ENCODE measurements at places on chromosomes 5 and 9. TPM values are rescaled to one million over a fixed set of nuclear protein-coding genes. Genes with fewer than 3 reads are reported as not detected.

DNA sequence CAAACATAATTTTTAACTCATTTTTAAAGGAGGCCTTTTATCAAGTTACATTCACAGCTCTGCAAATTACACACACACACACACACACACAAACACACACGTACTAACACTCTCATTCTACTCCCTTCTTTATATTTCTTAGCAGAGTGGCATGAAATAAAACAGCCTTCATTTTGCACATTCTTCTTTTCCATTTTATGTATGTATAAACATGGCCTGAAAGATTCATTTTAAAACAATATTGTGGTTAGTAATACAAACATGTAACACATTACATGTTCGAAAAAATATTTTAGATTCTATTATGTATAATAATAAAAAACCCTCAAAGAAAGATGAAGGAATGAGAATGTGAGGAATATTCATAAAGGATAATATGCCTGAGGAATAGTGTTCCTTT, 86.0 kb upstream of the ITGA2 start:
- no peak for DNase-seq

DNA sequence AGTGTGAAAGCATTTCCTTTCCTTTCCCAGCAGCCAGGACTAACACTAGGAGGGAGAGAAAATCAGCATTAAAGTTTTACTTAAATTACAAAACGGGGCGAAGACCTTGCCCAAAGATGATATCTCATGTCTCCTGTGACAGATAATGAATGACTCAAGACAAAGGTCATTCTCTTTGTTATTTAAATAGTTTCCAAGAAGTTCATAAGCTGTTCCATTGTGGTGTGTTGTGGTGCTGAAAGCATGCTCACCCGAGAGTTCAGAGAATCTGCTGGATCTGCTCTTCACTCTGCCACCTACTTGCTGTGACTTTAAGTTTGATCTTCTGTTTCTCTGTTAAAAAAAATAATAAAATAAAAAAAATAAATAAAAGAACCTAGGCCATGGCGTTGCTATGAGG, 265.9 kb upstream of the NR4A3 start:
- DNase-seq = no peak

The PCDHB13 gene
- not detected for polyA plus RNA-seq

DNA sequence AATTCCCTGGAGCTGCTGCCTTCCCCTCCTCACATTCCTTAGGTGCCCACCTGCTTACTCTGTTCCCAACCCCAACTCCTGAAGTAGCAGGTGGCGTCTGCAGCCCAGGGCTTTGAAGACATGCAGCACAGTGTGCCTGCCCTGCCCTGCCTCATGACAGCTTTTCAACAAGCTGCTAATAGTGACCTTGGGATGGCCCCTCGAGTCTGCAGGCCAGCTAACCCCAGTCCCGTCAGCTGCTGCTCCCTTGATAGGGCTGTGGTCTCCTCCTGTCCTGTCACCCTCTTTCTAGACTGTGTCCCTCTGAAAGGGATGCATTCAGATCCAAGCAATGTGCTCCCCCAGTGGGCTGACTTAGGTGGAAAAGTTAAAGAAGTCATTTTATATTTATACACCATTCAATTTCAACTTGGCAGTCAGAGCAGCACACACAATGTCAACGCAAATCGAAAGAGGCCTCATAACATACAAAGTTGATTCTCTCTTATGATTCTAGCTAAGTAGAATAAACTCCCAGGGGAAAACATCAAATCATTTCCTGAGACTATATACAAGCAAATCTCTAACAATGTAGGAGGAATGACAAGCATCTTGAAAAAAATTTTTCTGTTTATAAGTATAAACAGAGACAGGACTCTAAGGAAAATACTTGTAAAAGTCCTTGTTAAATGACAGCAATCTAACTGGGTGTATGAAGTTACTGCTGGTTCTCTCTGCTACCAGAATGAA, 37.9 kb downstream of the ADRB2 start:
- no peak for DNase-seq

- DNase-seq = no peak
Measured at GRCh38 chr5:126917918-126918614, 112.3 kb downstream of the MARCHF3 start.

- no peak for DNase-seq
Measured at GRCh38 chr5:39783756-39784421, 359.1 kb upstream of the DAB2 start.

The PDE8B gene
- not detected for polyA plus RNA-seq

DNA sequence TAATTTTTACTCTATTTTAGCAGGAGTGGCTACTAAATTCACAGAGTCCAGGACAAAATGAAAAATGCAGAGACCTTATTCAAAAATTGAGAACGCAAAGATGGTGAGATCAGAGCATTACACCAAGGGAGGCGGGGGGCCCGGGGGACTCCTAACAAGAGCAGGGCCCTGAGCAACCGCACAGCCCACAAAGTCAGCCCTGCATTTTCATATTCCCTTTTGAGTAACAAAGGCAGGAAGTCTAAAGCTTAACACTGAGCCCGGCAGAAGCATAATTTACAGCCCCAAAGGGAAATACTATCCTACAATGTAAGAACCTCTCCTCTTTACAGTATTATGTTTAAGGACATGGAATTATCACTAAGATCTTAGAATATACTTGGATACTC, 69.4 kb downstream of the TLE1 start:
- DNase-seq = peak; percentile 43

The NLN gene
- 1.2 TPM for polyA plus RNA-seq

DNA sequence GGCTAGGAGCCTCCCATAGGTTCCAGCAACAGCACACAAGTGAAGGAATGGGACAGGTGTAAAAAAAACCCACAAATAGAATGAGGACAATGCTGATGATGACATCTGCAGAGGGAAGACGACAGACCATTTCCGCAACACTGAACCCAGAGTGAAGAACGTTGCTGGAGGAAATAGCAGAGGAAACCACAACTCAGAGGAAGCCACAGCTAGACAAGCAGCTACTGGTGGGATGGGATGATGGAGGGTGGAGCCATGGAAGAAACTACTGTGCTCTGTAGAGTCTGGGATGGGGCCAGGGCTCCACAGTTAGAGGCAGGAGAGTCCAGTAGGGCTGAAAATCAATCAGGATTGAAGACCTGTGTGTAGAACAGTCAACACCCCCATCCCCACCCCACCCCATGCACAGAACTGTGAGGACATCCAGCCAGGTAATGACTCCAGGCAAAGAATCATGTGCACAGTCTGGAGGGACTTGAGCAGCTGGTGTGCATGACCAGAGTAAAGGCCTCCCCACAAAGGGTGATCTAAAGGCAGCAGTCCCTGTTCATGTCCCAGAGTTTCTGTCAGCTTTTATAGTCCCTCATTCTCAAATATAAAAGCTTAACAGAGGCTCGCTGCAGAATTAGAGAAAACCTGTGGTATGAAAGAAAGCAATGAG, 65.2 kb upstream of the SPIN1 start:
- DNase-seq = peak; percentile 85

DNA sequence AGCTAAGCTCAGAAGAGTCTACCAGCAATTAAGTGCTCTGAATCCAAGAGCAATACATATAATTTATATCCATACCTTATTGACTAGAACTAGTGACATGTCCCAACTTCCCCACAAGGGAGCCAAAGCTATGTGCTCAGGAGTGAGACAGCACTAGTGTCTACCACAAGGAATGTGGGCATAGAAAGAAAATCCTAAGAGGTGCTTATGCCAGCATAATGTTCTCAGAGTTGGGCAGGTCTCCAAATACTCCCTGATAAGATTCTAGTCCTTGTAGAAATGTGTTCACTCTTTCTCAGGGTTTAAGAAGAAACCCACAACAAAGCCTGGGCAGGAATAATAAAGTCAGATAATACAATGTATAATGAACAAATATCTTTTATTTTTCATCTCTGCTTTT, 275.1 kb downstream of the BRINP1 start:
- no peak for DNase-seq

GRCh38 chr9:92607773-92608172, 62.2 kb downstream of the IPPK start:
- DNase-seq = no peak

The CDC25C gene
- polyA plus RNA-seq = 0.57 TPM

The SPATA31A5 gene
- not detected for polyA plus RNA-seq

DNA sequence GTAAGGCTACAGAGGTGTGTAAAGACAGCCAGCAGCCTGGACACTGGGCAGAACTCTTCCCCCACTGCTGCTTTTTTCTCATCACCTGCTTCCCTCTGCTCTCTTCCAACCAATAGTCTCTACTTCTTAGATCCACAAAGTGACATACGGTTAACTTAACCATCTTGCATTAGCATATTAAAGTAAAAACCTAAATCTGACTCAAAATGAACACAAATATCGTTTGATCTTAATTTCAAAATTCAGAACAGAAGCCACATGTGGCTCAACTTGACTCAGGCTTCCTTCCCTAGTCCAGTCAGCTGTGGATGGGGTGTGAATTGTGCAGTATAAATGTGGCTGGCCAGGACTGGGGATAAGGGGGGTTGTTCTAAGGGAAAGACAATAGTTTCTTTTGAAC, 114.3 kb downstream of the STARD4 start:
- DNase-seq = no peak

The POLR3G gene
- 3.5 TPM for polyA plus RNA-seq

DNA sequence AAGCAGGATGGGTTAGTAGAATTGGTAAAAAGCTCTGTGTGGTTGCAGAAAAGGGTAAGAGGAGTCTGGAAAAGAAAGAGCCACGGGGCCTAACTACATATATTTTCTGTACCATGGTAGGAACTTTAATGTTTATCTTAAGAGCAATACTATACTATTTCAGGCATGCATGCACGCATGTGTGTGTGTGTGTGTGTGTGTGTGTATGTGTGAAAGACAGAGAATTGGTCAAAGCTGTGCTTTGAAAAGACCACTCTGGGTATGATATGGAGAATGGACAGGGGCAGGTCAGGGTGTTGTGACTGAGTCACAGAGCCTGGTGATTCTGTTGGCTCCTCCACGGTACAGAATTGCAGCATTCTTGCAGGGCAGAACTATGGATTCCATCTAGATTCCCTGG, 339.3 kb downstream of the SLIT3 start:
- no peak for DNase-seq

- no peak for DNase-seq
Measured at GRCh38 chr9:37464006-37464405, 1.2 kb downstream of the ZBTB5 start.

The MAPKAP1 gene
- polyA plus RNA-seq = 59.3 TPM

The ALDH1A1 gene
- polyA plus RNA-seq = not detected

DNA sequence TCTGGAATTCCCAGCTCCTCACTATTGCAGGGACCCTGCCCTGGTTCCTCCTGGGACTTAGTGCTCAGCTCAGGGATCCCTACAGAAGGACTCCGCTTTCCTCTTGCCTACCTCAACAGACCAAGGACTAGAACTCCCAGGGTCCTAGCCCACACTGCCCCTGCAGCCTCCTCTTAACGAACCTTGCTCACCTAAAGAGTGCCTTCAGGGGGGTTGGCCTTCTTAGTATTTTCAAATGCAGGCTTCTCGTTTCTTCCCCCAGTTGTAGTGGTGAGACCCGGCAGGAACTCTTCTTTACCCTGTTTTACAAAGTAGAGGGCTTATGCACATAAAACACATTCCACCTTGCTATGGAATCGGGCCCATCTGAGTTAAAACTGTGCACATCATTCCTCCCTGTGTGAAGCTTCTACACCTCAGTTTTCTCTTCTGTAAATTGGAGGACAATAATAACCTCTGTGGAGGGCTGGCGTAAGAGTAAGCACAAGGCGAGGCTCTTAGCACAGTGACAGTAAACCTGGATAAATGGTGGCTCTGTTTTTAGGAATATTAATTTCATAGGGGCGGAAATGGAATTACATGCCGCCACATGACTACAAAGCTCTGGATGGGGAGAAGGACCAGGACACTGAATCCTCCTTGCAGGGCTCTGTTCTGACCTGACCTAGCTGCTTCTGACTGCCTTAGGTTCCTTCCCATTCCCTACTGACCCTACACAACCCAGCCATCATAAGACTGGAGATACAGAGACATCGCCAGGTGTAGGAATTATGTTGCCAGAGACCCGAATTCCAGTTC, 3.8 kb upstream of the HAND1 start:
- no peak for DNase-seq

The KCNV2 gene
- polyA plus RNA-seq = not detected

DNA sequence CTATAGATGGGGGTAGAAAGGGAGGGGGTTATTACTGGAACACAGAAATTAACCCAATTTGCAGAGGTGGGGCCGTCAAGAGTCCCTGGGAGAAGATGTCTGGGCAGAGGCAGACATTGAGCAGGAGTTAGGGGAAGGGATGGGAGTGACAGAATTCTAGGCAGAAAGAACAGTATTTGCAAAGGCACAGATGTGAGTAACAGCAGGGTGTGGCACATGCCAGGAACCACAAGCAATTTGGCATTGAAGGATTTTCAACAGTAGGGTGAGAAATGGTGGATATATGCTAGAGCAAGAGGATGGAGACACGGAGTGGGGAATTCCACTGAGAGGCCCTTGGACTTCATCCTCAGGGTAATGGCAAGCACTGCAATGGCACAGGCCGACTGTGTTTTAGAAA, 71.6 kb upstream of the FRRS1L start:
- no peak for DNase-seq

DNA sequence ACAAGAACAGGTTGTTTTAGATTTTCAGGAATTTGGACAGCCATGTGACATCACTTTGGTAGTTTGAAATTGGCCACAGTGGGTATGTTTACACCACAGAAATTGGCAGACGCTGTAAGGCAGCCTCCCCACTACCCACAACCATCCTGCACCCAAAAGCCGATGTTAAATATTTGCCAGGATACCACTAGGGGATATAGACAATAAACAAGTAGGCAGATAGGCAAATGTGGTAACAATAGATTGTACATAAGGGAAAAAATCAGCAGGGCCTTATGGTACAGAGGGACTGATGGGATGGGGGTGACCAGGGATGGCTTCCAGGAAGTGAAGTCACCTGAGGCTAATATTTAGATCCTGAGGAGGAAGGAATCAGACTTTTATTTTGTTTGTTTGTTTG, 31.1 kb upstream of the DUSP1 start:
- DNase-seq = no peak

DNA sequence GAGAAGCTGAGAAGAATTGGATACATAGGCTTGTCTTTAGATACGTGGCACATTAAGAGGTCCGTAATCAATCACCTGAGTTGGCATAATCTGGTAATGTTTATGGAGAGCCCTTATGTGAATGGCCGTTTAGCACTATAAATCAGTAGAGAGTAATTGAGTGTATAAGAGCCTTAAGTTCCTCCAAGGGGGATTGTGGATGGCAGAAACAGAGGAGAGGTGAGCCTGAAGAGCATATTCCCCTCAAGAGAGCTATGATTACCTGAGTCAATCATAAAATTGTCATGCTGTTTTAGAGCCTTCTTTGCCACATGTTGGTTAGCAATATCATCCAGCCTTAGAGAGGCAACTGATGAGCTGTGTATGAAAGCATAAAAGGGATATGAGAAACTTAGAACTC, 58.8 kb downstream of the FOCAD start:
- no peak for DNase-seq

DNA sequence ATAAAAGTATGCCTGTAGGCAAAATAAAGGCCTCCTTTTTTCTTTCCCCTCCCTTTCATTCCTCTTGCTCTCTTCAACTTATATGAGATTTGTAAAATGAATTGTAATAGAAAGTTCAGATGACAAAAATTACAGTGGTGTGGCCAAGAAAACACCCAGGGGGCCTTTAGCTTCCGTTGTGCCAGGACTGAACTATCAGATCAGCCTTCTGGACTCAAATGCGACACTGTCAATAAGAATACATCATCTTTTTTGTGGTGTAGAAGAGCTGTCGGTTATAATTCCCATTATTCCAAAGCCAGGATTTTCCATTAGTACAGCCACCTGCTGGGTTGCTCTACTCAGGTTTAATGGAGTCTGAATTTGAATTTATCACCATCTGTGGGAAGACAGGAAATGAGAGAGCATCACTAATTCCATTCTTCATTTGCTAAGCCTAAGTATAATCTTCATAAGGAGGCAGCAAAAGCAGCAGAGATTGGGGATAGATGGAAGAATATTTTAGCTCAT, 443.4 kb downstream of the ANXA1 start:
- no peak for DNase-seq

GRCh38 chr5:16916262-16916878, 19.7 kb downstream of the MYO10 start:
- DNase-seq = no peak

Data from immature natural killer cell (primary cell).